ENCODE measurements at places on chromosomes 5 and 9. TPM values are rescaled to one million over a fixed set of nuclear protein-coding genes. Genes with fewer than 3 reads are reported as not detected.

DNA sequence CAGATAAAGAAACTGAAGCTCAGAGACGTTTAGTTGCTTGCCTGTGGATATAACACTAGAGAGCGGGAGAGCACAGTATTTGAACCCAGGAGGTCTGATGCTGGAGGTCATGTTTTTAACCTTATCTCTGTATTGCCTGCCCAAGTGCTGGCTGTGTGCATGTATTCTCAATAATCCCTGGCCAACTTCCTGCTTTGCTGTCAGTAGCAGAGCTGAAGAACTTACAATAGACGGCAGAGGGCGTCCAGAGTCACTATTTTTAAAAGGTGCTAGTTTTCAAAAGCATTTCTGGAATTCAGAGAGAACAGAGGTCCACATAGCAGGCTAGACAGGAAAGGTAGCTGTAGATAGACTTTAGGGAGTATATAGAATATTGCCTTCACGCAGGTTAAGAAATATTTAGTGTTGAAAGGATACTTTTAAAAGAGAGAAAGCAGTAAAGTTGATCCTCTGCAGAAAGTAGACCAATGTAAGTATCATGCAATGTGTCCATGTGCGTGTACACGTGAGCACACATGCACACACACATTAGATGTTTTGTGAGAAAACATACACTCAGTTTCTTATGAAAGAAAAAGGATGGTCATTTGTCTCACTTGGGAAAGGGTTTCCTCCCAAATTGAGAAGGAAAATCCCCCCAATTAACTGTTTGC, 46.3 kb downstream of the PTCD2 start:
- H3K36me3 ChIP-seq = no peaks in the 10 kb centered on the region
- no peaks in the 10 kb centered on the region for H3K27me3 ChIP-seq
- H3K4me3 ChIP-seq = no peak overlapping the region
- H3K4me1 ChIP-seq = peaks cover 12% of the 10 kb centered on the region
- H3K27ac ChIP-seq = no peak overlapping the region
- peak; percentile 76 for DNase-seq

DNA sequence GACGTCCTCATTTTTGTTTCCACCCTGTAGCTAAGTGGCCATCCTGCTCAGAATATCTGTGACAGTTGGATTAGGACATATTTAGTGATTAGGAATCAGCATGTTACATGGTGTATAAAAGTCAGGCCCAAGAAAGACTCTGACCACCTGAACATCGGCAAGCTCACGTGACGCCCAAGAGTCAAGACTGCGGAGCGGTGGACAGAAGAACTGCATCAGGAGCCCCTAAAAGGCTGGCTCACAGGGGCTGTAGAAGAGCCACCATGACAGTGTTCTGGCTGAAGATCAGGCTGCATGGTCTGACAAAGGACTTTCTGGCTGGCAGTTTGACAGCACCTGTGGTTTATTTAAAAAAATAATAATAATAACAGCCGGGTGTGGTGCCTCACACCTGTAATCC, 185.3 kb downstream of the AUH start:
- H3K27ac ChIP-seq = no peak overlapping the region
- H3K4me1 ChIP-seq = no peaks in the 10 kb centered on the region
- no peak overlapping the region for H3K4me3 ChIP-seq

GRCh38 chr5:32307769-32308194, 5.0 kb downstream of the MTMR12 start:
- no peak overlapping the region for H3K27ac ChIP-seq
- no peaks in the 10 kb centered on the region for H3K36me3 ChIP-seq
- H3K4me3 ChIP-seq = no peak overlapping the region
- DNase-seq = no peak
- no peaks in the 10 kb centered on the region for H3K27me3 ChIP-seq
- peaks cover 23% of the 10 kb centered on the region for H3K4me1 ChIP-seq

GRCh38 chr5:919356-920000, 26.8 kb downstream of the TRIP13 start:
- no peak overlapping the region for H3K4me3 ChIP-seq
- no peak overlapping the region for H3K27ac ChIP-seq
- H3K27me3 ChIP-seq = no peaks in the 10 kb centered on the region
- peaks cover 25% of the 10 kb centered on the region for H3K4me1 ChIP-seq
- H3K36me3 ChIP-seq = no peaks in the 10 kb centered on the region
- peak; percentile 78 for DNase-seq

GRCh38 chr5:174311121-174311520, 265.6 kb downstream of the NSG2 start:
- no peak overlapping the region for H3K27ac ChIP-seq
- DNase-seq = no peak
- H3K36me3 ChIP-seq = no peaks in the 10 kb centered on the region
- no peak overlapping the region for H3K4me3 ChIP-seq
- peaks cover 2% of the 10 kb centered on the region for H3K27me3 ChIP-seq
- H3K4me1 ChIP-seq = peaks cover 4% of the 10 kb centered on the region

DNA sequence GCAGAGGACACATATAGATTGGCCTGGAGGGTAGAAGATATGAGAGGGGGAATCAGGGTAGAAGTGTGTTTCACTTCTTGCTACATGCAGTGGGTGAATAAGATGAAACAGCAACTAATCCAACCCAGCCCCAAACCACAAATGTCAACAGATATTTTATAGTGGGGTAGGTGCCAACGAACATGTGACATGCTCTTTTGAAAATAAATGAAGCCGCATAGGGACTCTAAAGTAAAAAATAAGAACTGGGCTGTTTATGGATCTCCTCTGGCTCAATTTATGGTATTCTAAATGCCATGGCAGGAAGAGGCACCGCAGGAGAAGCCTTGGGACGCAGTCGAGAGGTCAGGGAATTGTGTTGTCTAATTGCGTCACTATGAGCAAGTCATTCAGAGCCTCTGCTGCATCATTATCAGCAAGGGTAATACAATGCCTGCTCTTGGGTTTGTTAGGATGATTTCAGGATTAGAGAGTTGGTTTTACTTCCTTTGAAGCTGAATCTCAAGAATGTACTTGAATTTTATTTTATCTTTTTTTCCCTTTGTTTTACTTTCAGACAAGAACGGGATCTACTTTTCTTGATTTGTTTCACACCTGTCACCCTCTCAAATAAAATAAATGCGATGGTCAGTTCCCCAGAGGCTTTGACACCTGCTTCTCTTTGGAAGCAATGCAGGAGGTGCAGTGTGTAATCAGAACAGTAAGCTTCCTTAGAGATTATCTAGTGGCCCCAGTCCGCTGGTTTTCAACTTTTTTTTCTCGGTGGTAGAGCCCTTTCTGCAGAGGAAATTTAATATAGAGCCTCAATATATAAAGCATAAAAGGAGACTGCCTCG, 375.6 kb upstream of the CLINT1 start:
- DNase-seq = no peak
- no peaks in the 10 kb centered on the region for H3K27me3 ChIP-seq
- H3K4me1 ChIP-seq = no peaks in the 10 kb centered on the region
- H3K27ac ChIP-seq = no peak overlapping the region
- no peak overlapping the region for H3K4me3 ChIP-seq

DNA sequence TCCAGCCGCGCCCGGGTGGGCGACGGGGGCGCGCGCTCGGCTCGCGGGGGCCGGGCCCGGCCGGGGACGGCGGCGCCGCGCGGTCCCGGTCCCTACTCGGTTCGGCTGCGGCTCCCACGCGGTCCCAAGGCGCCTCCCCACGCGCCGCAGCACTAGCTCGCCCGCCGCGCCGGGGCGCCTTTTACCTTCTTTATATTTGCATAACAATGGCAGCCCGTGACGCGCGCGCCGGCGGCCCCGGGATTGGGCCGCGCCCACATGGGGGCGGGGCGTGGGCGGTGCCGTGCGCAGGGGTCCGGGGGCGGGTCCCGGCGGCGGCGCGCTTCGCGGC, at the start of gene NRARP:
Gene NRARP (minus strand): TSS at position 154 of the 331 bp plus-strand sequence. CDS start 343 bp downstream, outside the sequence.
- H3K27ac ChIP-seq = peak within 1 kb of the TSS; percentile 84
- DNase-seq = peak; percentile 96
- peak within 1 kb of the TSS; percentile 99 for H3K4me3 ChIP-seq
- no peaks in the 10 kb centered on the region for H3K27me3 ChIP-seq
- peaks cover 13% of the 10 kb centered on the region for H3K4me1 ChIP-seq

DNA sequence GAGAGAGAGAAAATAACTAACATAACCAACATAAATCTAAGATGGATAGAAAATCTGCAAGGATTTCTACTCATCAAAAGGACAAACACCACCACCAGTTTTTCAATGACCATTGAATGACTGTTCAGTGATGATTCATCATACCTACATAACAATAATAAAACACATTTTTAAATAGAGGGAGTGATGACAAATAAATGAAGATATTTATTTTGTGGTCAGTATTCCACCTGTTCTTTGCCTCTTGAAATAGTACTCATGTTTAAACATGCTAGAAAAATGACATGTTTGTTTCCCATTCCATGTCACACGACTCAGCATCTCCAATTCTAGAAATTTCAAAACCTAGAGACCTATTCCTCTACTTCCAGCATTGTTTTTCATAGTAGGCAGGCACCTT, 34.6 kb upstream of the ADAMTS16 start:
- DNase-seq = no peak
- no peak overlapping the region for H3K27ac ChIP-seq
- no peaks in the 10 kb centered on the region for H3K4me1 ChIP-seq
- H3K27me3 ChIP-seq = no peaks in the 10 kb centered on the region

DNA sequence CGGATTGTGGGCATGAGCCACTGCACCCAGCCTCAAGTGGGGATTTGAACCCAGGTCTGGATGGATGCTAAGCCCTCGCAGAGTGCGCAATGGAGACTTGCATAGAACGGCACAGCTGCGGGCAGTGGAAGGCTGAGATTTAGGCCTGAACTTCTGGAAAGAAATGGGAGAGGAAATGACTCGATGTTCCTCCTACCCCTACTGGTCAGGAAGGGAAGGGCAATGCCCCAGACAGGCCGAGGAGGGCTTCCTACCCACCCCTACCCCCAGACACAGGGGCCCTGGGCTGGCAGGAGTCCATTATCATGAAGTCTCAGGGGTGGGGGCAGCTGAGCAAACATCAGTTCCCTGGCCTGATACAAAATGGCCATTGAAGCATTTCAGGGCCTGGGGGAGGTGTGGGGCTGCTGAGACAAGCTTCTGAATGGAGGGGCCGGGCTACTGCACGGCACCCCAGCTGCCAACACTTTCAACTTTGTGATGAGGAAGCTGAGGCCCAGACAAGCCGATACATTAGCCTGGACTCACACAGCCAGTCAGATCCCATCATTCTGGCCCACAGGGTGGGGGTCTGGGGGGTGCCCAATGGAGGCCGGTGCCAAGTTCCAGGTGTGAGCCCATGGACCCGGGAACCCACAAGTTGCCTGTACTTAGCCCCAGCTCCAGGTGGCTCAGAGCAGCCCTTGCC, 13.5 kb upstream of the WDR38 start:
- H3K27me3 ChIP-seq = no peaks in the 10 kb centered on the region
- H3K27ac ChIP-seq = peak overlapping the region; percentile 51
- DNase-seq = peak; percentile 42
- no peak overlapping the region for H3K4me3 ChIP-seq
- no peaks in the 10 kb centered on the region for H3K36me3 ChIP-seq

DNA sequence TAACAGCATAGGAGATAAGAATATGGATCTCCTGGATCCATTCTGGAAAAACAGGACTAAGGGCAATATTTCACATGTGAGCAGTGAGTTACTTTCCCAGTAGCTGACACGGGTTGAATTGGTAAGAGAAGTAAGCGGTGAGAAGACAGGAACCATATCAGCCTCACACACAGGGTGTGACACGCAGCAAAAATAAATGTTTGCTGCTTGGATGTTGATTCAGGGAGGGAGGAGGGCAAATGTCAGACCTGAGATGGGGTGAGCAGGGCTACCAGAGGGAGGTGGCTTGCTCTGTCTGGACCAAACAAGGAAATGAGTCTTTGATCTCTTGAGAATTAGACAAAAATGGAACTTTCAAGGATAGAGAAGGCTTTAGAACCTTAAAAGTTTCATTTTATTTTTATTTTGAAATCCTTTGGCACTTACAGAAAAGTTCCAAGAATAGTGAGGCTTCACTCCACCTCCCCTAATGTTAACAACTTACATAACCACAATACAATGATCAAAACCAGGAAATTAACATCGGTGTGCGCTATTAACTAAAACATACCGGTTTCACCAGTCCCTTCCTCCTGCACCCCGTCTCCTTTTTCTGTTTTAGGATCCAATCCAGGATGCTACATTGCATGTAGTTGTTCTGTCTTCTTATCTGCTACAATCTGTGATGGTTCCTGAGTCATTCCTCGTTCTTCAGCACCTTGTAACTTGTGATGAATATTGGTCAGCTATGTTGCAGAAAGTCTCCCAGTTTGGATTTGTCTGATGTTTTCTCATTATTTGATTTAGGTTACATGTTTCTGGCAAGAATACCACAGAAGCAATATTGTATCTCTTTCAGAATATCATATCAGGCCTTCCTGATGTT, 20.5 kb upstream of the ARHGEF28 start:
- no peaks in the 10 kb centered on the region for H3K27me3 ChIP-seq
- no peaks in the 10 kb centered on the region for H3K4me1 ChIP-seq

DNA sequence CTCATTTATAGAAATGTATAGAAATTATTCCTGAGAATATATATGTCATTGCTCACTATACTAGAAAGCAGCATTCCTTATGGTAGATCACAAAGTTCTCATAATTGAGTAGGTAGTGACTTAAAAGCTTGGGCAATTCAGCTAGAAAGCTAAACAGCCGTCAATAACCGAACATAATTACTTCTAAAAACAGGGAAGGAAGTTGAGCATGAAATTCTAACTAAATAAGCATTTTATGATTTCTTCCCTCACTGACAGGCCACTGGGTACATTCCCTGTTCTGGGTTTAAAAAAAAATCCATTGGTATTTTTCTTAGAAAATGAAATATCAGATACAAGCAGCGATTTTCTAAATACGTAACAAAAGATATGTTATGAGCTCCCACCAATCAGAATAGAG, 91.1 kb upstream of the DAB2 start:
- no peaks in the 10 kb centered on the region for H3K36me3 ChIP-seq
- no peak for DNase-seq

DNA sequence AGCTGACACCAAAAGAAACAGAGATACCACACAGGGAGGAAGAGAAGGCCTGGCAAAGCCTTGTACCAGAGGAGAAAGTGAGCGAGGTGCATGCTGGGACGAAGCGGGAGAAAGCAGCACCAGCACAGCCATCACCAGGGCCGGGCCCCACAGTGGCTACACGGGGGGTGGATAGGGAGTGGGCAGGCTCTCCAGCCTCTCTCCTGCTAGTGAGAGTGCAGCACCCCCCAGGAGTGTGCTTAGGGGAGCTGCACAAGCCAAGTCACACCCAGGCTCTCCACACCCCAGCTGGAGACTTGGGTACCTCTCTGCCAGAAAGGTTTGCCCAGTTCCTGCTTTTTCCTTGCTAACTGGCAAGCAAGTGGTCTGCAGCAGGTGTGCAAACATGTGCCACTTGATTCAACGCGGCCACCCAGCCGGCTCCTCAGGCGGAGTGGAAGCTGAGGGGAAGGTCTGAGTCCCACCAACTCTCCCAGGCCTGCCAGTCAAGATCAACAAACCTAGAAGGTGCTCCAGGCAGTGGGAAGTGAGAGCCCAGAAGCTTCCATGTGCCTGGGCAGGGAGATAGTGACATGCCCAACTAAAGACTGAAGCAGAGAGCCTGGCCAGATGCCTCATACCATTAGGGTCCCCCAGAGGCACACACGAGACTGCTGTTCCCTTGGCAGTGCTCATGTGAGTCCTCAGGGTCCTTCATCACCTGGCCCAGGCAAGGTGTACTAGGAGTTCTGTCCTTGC, 39.9 kb downstream of the BICD2 start:
- no peak for DNase-seq
- 0 out of 2 replicates have a peak, but pooled peaks cover 8% of the 10 kb centered on the region for H3K4me1 ChIP-seq
- H3K27ac ChIP-seq = no peak overlapping the region
- H3K36me3 ChIP-seq = no peaks in the 10 kb centered on the region
- H3K27me3 ChIP-seq = no peaks in the 10 kb centered on the region

TENT4A gene
- 36.7 TPM for total RNA-seq

ECSCR gene
- not detected for total RNA-seq

CYFIP2 gene
- 14.3 TPM for total RNA-seq

Measured in Caco-2 (cell line).